Activated T-helper 17 cell treated with anti-CD3 and anti-CD28 coated beads, Interleukin-2, amount 50 U/mL, for 72 hours (primary cell): ENCODE measurements at places on chromosomes 3 and 15.

- ATAC-seq, result no peak
Observed at GRCh38 chr3:50155491-50155878, 361 bp downstream of the SEMA3F start.

DNA sequence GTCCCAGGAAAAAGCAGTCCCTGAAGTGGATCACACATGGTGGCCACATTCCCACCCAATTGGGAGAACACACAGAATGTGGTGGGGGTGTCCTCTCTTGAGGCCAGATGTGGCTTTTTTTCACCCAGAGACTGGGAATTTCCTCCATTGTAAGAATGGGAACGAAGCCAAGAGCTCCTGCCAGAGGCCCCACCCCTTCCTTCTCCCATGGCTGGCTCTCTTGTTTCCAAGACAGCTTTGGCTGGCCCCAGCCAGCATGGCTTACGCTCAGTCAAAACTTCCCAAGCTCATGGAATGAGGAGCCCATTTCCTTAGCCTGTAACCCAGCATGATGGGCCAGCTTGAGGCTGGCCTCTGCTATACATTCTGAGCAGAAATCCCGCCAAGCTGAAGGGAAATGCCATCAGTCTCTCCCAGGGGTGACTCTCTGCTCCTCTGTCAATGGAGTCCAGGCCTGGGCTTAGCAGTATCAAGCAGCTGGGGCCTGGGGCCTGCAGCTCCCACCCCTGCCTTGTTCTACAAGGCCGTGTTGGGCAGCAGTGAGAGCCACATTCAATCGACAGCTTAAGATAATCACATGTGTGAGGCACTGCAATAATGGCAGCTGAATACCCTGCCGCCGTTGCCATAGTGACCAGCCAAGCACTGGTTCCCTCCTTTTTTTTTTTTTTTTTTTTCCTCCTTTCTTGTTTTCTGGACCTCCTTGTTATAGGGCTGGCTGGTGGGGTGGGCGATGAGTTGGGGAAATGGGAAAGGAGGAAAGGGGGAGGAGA is 142.4 kb downstream of the EPHB1 start:
- no peak for ATAC-seq

DNA sequence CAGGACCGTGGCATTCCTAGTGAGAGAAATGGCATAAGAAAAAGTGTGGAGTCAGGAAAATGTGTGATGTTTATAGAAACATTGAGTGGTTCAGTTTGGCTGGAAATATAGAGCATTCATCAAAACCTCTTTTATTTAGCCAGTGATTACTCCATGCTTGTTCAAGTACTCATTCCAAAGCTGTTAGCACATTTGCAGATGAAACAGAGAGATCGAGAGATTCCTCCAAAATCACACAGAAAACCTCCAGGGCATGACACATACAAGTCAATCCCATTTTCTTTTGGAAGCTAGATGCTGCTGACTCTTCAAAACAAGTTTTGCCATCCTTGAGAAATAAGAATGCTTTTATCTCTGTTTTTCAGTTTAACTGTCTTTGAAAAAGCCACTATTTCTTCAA is 11.5 kb upstream of the MB21D2 start:
- no peak for ATAC-seq

DNA sequence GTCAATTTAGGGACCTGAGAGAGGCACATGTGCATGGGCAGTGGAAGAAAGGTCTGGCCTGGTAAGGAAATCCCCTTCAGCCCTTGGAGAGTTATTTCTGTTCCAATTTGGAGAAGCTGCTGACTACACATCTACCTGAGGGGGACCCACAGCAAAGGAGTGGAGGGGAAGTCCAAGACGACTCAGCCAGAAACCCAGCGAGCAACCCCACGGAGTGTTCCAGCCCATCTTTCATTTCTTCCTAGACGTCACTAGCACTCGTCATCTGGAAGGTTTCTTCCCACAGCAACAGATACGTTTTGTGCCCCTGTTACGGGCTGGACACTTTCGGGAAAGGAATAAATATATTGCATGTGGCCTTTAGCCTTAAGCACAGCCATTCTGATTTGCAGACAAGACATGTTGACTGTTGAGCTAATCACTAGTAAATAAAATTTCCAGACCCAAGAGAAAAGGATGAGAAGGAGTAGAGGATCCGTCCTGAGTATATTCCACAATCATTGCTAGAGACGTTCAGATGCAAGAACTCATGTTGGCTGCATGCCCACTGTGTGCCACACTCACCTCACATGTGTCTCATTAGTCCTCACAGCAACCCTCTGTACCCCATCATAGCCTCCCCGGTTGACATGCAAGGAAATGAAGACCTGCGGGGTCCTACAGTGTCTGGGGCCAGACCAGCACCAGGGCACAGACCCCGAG is 7.8 kb upstream of the FAM174B start:
- ATAC-seq, result peak; percentile 95

GRCh38 chr3:7188551-7188950 is 327.6 kb downstream of the GRM7 start:
- no peak for ATAC-seq

DNA sequence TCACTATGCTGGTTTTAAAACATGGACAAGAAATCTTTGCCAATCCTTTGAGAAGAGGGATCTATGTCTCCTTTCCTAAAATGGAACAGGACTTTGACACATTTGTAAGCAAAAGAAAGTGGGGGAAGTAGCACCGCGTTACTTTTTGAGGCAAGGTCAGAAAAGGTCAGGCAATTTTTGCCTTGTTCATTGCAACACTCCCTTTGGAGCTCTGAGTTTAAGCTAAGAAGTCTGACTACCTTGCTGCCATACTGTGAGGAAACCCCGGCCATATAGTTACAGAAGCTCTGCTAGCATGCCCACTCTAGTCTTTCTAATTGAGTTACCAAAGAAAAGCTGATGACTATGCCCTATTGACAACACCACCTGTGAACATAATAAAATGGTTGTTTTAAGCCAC is 1.4 kb downstream of the FAM227B start:
- no peak for ATAC-seq

DNA sequence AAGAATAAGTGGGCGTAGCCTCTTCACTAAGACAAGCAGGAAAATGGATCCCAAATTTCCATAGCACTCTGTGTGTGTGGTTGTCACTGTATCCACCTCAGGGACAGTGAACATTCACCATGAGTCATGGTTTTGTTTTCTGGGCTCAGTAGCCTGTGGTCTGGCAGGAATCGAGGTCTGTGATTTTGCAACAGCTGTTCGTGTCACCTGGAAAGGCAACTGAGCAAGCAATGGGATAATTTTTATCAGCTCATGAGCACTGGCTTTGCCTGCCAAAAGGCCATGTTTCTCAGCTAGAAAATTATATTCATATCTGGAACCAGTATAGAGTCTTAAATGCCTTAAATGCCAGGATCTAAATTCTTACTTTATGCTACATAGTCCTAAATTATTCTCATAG is 60.9 kb downstream of the STRIT1 start:
- no peak for ATAC-seq

DNA sequence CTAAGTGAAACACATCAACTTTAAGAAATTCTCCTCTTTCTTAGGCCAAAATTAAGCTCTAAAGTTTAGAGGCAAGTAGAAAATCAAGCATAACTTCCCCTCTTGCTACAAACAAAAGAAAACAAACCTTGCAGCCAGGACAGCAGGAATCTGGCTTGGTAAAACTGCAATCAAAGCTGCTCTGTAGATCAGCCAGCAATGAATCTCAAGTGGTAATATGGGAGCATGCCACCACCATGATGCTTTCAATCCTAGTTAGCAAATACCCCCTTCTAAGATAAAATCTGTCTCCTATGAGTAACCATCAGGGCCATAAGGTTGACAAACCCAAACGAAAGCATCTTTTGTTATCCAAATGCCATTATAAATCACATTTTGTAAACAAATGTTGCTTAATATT is 208.3 kb upstream of the PLSCR5 start:
- no peak for ATAC-seq

GRCh38 chr3:185365291-185366073 is 2.5 kb downstream of the MAP3K13 start:
- no peak for ATAC-seq

DNA sequence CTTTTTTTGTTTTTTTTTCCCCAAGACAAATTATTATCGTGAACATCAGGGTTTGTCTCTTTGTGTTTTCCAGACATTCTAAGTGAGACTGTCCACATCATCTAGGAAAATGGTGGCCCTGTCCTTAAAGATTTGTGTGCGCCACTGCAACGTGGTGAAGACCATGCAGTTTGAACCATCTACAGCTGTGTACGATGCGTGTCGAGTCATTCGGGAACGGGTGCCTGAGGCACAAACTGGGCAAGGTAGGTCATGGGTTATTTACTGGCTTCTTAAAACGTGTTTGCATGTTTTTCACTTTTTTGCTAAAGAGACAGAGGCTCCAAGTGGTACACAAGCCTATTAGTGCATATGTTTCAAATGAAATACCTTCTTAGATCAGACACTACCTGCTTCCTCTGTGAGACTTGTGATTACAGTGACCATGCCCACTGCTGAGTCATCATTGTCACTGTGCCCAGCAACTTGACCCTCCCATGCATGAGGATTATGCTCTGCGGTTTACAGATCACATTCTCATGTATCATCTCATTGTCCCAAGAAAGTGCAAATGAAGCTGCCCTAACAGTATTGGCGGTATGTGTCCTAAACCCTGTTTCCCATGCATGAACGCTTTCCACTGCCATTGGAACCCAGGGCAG is 395.2 kb upstream of the TPM1 start:
- no peak for ATAC-seq

- no peak for ATAC-seq
Observed at GRCh38 chr3:132964266-132964665, 73.9 kb upstream of the TMEM108 start.

DNA sequence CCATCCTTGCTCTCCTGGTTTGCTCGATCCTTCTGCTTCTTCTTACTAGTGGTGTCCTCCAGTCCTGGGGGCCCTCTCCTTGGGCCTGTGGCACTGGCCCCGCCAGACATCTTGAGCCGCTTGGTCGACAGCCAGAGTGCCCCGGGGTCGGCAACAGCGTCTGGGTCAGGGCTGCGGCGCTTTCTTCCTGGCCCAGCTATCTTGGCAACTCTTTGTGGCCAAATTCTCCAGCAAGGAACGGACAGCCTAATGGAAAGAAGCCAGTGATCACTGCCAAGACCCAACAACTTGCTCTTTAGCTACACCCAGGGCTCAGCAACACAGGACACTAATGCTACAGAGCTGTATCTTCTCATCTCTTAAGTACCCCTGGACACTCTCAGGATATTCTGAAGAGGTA is 1.6 kb downstream of the USP19 start:
- ATAC-seq, result no peak

- no peak for ATAC-seq
Observed at GRCh38 chr15:40336744-40337122, 4.0 kb downstream of the CCDC9B start.

DNA sequence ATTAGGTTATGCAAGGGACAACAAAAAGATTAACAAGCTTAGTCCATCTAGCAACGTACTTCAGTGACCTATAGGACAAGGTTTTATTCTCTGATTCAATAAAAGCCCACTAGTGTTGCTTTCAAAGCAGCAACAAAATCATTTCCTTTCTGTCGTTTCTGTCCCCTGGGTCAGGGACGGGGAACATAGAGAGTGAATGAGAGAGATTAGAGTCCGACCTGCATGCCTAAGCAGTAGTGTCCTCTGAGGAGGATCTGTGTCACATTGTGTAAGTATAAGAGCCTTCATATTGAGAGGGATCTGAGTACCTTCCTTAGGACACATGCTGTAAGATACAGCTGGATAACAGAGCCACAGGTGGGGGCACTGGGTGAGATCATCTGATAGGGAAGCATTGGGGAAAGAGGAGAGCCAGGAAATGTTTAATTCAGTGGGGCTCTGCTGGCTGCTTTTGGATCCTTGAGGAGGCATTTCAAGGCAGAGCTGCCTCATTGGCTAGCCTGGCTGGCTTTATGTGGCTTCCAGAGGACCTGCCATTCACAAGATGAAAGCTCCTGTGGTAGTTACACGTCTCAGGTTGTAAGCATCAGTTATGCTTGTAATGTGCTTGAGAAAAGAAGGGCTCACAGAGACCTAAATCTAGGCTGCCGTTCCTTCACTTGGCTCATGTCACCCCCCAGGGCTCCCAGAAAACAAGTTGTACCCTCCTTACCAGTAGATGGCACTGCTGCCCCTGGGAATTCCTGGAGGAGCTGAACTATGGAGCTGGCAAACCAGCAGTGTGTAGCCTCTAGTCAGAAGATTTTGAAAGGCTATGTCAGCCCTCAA is 2.7 kb downstream of the TMEM108 start:
- ATAC-seq, result peak; percentile 43

DNA sequence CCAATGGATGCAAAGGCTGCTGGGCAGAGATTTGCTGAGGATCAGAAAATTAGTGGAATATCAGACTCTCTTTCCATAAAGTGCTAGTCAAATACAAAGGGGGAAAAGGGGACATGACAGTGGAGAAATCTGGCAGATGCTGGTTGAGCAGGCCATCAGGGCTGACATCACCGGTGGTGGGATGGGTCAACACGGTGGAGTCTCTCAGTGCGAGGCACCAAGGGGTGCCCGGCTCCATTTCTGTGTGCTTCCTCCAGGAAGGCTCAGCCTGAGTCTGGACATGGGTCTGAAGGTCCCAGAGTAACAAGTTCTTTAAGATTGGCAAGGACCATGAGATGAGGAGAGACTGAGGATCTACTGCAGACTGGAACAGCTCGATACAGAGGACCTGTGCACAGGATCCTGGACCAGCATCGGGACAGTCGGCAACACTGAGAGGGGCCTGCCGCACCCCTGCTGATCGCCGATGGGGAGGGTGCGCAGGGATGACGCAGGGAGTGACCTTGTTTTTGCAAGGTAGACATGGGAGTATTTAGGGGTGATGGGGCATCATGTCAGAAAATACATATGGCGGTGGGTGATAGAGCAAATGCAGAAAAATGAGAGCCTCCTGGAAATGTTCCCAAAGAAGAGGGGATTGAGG is 92.7 kb downstream of the SEC22A start:
- no peak for ATAC-seq

DNA sequence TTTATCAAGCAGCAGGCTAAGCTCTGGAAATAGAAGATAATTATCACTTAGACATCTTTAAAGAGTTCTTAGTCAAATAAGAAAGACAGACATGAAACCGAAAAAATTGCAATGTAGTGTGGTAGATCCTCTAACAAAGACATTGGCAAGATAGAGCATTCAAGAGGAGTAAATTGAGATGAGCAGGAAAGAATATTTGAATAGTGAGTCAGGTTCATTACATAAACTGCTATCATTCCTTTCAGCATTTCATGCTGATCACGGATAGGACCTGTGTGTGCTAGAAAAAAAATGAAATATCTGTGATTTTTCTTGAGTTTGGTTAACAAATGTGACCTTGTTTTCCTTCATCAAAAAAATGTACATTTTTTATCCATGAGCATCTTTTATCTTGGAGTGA is 460.9 kb downstream of the OTOL1 start:
- no peak for ATAC-seq

- no peak for ATAC-seq
Observed at GRCh38 chr15:49495993-49496753, 73.1 kb downstream of the FGF7 start.
